ENCODE measurements at places on chromosomes 6 and 20.

- no peaks in the 10 kb centered on the region for H3K4me1 ChIP-seq
- no peak overlapping the region for H3K27ac ChIP-seq
- no peak for DNase-seq
- no peaks in the 10 kb centered on the region for H3K27me3 ChIP-seq
Measured at GRCh38 chr6:4582506-4583417, 193.4 kb upstream of the CDYL start.

DNA sequence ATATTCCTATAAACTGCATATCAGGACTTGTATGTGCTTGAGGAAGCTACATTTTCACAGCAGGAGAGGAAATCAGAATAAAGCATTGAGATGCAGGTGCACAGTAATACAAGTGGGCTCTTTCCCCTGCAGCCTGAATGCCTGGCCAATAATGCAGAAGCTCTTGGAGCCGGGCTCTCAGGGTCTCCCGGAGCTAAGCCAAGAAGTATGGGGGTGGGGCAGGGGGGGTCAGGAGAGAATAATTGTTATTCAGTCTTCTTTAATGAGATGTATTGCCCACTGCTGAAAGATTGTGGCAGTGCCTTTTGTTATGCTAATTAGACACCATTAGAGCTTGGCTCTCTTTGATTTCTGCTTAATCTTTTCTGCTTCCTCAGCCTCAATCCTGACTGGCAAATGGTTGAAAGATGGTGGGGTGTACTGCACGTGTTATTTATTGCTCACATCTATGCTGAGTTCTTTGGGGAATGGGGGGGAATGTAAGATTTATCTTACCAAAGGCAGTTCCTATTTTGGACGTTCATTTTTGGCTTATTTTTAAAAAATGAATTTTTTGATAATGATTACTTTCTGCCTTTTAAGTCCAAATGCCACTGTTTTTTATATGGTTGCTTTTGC, 407.6 kb upstream of the SOX4 start:
- H3K4me1 ChIP-seq, result peaks cover 11% of the 10 kb centered on the region
- H3K36me3 ChIP-seq, result peaks cover 15% of the 10 kb centered on the region
- DNase-seq, result peak; percentile 90
- no peak overlapping the region for H3K27ac ChIP-seq
- H3K27me3 ChIP-seq, result no peaks in the 10 kb centered on the region

DNA sequence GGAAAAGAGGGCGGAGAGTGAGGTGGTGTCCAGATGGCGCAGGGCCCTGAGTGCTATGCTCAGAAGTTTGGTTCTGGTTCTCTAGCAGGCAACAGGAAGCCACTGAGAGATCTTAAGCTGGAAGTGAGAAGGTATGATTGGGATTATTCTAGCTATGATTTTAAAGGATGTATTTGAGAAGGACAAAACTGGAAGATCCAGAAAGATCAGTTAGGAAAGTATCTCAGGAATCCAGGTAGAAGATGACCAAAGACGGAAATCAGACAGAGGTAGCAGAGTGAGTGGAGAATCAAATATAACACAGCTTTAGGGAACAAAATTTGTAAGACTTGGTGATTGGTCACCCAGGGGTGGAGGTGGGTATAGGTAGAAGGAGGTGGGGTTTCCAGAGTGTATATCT, 5.8 kb downstream of the SYNE1 start:
- no peaks in the 10 kb centered on the region for H3K36me3 ChIP-seq
- no peak for DNase-seq
- H3K4me3 ChIP-seq, result no peak overlapping the region
- H3K27me3 ChIP-seq, result peaks cover 4% of the 10 kb centered on the region

GRCh38 chr6:17710331-17710730, 3.6 kb upstream of the NUP153 start:
- no peak overlapping the region for H3K4me3 ChIP-seq
- H3K36me3 ChIP-seq, result no peaks in the 10 kb centered on the region
- no peaks in the 10 kb centered on the region for H3K4me1 ChIP-seq
- no peak overlapping the region for H3K27ac ChIP-seq
- DNase-seq, result no peak

DNA sequence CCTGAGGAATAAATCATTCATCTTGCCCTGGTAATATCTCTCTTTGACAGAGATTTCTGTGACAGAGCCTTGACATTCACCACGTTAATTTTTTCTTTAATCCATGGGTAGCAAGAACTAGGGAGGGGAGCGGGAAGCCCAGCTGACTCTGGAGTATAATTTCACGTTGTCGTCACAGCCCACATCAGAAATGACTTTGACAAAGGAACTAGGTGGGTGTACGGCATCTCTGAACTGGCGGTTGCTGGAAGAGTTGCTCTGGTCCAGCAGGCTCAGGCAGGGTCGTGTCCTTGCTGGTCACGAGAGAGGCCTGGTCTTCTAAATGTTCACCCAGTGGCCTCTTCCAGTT, 397.1 kb upstream of the CNR1 start:
- DNase-seq, result no peak
- no peak overlapping the region for H3K27ac ChIP-seq
- peaks cover 8% of the 10 kb centered on the region for H3K4me1 ChIP-seq
- H3K36me3 ChIP-seq, result no peaks in the 10 kb centered on the region

GRCh38 chr6:36368921-36369865, 18.3 kb downstream of the ETV7 start:
- H3K27ac ChIP-seq, result no peak overlapping the region
- H3K36me3 ChIP-seq, result no peaks in the 10 kb centered on the region
- H3K27me3 ChIP-seq, result no peaks in the 10 kb centered on the region
- DNase-seq, result no peak

- no peak overlapping the region for H3K4me3 ChIP-seq
- peaks cover 18% of the 10 kb centered on the region for H3K36me3 ChIP-seq
- no peak for DNase-seq
Measured at GRCh38 chr20:35821807-35822242, 50.0 kb downstream of the PHF20 start.

Measured in H9 (cell line).